GM23338 (cell line): ENCODE measurements at places on chromosomes 6 and 20. TPM values are rescaled to one million over a fixed set of nuclear protein-coding genes. Genes with fewer than 3 reads are reported as not detected.

- DNase-seq, result no peak
These were observed 258.8 kb downstream of the TPBG start for GRCh38 chr6:82622461-82622860.

DNA sequence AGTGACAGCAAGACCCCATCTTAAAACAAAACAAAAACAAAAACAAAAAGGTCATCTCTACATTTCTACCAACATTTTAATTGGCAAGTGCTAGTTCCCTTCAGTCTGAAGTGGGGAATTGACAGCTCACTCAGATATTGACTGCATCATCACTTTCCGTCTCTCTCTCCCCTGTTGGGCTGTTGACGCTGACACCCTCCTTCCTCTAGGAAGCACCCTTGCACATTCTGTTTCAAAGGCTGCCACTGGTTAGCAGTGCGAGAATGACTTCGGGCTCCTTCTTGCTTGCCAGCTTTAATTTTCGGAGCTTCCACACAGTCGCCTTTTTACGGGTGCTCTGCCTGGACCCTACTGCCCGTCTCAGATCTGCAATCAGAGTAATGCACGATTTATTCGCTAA is 96.6 kb upstream of the INSM1 start:
- DNase-seq, result peak; percentile 17

- DNase-seq, result peak; percentile 78
These were observed 980 bp downstream of the MBOAT1 start for GRCh38 chr6:20211037-20211940.

GRCh38 chr20:63342561-63343459 is 18.3 kb downstream of the CHRNA4 start:
- no peak for DNase-seq

GRCh38 chr20:22946596-22946995 is 88.5 kb upstream of the SSTR4 start:
- no peak for DNase-seq

DNA sequence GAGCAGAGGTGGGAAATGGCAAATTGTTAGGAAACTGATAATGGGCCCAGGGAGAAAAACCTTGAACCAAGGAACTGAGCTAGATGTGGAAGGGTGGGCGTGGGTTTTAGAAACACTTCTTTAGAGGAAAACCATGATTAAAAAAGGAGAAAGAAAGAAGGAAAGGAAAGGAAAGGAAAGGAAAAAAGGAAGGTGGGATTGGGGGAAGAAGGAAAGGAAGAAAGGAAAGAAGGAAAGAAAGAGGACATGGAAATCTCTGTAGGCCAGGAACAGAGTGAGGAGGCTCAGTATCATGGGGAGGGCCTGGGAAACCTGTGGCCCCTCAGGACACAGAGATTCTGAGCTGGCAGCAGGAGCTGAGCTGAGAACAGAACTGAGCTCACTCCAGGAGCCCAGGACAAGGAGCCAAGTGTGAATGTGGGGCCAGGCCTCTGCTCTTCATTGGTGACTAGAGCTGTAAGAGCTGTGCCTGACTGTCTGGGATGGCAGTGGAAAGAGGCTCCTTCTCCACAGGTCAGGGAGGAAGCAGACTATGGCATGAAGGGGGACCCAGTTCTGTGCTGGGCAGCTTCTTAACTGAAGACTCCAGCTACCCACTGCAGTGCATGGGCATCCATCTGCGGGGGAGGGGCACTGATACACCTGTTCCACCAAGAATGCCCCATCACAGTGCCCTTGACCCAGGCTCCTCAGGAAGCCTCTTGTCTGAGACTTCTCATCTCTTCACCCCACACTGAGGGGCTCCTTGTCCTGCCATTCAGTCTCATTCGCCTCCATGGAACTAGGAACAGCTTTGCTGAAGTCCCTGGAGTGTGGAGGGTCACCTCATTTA is 116.1 kb upstream of the BACH2 start:
- no peak for DNase-seq

GRCh38 chr20:57369596-57369995 is 18.5 kb downstream of the RAE1 start:
- DNase-seq, result no peak

- no peak for DNase-seq
These were observed 238.7 kb upstream of the SOX4 start for GRCh38 chr6:21354805-21355238.

DNA sequence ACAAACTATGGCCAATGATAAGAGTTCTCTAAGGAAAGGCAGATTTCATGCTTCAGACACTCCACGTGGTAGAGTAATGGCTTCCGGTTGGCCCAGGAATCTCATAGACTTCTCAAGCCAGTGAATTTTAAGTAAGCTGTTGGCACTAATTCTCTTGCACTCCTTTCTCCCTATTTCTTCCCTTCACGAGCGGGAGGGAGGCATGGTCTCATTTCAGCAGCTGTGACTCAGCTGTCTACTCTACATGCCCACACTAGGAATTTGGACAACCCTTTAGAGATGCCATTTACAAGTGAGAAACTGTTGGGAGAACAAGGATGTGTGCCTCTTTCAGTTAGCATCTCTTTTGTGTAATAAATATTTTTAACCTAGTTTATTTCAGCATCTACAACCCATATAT is 107.7 kb downstream of the PTPRK start:
- DNase-seq, result no peak

GRCh38 chr6:101818051-101818450 is 424.5 kb downstream of the GRIK2 start:
- DNase-seq, result no peak

DNA sequence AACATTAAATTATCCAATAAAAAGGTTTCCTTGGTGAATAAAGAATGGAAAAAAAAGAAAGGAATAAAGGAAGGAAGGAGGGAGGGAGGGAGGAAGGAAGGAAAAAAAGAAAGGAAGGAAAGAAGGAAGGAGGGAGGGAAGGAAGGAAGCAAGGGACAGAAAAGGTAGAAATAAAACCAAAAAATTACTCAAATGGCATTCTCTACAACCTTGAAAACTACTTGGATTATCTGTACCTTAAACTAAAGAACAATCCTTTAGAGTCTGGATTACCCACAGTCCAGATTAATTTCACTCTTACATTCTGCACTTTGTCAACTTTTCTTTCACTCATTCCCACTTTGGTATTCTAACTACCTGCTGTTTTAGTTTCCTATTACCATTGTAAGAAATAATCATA is 361.8 kb upstream of the ADGRB3 start:
- DNase-seq, result no peak

DNA sequence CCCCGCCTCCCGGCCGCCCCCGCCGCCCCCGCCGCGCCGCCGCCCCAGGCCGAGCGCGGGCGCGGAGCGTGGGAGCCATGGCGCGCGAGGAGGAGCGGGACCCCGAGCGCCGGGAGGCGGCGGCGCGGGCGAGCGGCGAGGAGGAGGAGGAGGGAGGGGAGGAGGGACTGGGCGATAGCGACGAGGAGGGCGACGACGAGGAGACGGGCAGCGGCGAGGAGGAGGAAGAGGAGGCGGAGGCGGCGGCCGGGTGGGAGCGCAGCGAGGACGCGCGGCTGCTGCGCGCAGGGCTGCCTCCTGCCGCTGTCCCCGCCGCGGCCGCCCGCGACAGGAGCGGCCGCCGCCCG is at the start of gene SLC24A3:
Gene SLC24A3 (plus strand): TSS at position 174 of the 347 bp plus-strand sequence.
- DNase-seq, result peak; percentile 64

GRCh38 chr20:38514947-38515346 is 42.3 kb downstream of the RALGAPB start:
- DNase-seq, result no peak

DNA sequence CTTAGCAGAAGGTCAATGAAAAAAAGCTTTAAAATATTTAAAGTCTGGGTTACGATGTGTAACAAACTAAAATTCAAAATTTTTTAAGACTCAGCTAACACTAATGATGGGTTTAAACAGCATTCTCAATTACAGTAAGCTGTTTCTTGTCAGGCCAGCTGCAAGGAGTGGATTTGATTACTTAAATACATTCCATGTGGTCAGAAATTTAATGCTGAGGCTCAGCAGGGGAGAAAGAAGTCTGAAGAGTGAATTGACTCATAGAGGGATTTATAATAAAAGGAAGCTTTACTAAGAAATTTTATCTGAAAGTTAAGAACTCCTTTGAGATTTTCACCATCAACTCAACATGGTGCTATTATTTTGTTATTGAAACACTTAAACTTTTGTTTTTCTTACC is 398.6 kb downstream of the KHDRBS2 start:
- peak; percentile 12 for DNase-seq

DNA sequence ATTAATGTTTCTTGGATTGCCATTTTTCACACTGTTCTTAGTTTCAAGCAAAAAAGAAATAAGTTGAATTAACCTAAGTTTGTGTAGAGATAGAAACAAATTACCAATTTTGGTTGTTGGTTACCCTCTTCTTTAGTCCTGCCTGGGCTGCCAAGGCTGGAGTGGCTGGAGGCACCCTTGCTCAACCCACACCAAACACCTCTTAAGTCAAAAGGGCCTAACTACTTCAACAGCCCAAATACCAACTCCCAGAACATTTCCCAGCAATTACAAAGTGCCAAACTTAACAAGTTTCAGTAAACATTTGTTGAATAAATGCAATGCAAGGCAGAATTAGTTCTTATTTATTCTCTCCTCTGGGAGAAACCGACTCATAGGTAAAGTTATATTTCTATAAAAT is 38.1 kb upstream of the TMEM181 start:
- no peak for DNase-seq

DNA sequence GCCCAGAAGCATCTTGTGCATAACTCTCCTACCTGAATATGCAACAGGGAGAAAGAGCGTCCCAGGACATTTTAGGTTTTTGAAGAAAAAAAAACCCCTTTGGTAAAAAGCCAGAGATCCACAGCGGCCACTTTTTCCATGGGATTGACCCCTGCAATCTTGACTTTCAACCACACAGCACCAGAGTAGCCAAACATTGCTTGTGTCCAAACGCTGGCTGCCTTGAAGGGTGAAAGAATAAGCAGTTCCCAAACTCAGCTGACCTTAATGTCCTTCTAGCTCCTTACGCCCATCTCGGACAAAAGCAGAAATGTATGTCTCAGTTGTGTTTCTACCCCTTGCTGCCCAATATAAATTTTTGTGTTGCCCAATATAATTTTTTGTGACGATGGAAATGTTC is 1.2 kb upstream of the MOG start:
- DNase-seq, result no peak

DNA sequence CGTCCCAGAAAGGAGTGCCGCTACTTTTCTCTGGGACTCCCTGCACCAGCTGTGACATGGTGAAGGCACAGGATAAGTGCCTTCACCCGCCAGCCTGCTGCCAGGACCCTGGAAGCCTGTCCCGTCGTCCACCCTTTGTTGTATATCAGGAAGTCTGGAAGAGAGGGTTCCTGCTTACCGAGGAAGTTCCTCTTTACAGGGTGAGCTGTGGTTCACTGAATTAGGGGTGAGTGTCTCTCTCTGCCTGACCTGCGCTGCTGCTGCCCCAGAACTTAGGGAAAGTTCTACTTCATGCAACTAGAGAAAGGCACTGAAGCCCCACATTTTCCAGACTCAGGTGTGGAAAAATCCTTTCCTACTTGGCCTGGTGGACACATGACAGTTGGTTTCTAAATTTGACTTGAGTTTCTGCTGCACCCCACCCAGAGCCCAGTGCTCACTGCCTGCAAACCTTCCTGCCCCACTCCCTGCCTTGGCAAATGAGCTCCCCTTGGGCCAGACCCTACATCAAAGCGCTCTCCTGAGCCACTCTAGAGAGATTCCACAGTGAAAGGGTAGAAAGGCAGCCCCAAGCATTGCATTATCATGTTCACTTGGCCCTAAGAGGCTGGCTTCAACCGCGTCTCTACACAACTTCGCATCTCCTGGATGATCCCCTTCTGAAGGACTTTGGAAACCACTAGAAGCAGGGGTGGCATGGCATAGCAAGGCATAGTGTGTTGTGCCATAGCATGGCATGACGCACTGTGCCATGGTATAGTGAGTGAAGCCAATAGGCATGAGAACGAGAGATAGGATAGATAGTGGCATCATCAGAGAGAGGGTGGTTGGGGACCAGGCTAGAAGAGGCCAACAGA is 215.8 kb upstream of the CDYL start:
- DNase-seq, result peak; percentile 9

DNA sequence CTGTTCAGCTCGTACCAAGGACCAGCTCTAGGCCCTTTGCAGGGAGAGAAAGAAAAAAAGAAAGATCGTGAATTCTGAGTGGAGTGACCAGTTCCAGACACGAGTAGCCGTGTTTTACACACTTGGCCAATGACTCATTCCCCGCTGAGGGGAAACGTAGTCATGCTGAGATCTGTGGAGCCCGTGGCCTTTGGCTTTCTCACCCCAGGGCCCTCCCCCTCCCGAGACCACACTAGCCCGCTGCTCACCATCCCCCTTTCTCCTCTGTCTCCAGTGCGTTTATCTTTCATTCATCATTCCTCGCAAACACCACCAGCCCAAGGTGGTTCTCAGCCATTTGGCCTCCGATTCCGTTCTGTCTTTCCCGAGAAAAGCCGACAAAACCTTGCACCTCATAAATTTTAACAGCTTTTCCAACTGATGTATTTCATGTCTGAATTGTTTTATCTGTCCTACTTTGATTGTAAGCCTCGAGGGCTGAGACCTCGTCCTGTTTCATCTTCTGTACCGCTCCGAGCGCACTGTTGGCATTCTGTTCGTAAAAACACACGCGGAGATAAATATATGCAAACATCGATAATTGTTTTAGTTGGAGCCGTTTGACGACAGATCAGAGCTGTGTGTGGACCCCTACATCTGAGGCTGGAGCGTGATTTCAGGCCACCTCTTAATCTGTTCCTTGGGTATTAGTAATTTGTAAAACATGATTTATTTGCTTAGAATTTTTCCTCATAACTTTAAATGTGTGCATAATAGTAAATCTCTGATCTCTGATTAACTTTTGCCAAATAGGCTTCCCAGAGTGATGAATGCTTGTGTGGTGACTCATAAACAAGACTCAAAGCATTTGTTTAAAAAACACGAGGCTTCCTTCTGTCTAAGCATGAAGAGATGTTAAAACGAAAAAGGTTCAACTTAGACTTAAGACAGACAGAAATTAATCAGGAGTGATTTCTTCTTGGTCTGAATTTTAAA is 336.6 kb downstream of the CDH4 start:
- DNase-seq, result no peak

DNA sequence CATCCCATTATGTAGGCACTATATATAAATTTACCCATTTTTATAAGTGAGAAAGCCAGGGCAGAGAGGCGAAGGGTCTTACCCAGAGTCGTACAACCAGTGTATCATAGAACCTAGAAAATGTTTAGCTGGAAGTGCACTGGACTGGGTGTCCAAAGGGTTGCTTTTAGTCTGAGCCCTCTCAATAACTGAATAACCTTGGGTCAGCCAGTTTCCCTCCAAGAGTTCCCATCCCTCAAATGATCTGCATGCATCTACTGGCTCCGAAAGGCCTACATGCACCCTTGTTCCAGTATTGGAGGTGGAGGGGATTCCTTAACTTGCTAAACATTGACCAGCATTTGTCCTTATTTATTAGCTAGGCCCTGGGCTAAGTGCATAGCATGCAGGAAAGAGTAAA is 3.8 kb downstream of the SNPH start:
- DNase-seq, result no peak

Gene PDE10A
- polyA plus RNA-seq, result 0.47 and 0.50 TPM in 2 replicates

Gene FBXO5
- polyA plus RNA-seq, result 41.3 and 51.2 TPM in 2 replicates

Gene CHRNA4
- 2.1 and 2.7 TPM in 2 replicates for polyA plus RNA-seq

Gene DEFB113
- not detected in 2 replicates for polyA plus RNA-seq

Gene CUTA
- 421 and 426 TPM in 2 replicates for polyA plus RNA-seq

Gene SLC25A27
- 6.0 and 8.5 TPM in 2 replicates for polyA plus RNA-seq

Gene SLC17A9
- 36.1 and 39.3 TPM in 2 replicates for polyA plus RNA-seq

Gene PAK5
- 0.50 and 0.57 TPM in 2 replicates for polyA plus RNA-seq

Gene TNFRSF6B
- polyA plus RNA-seq, result not detected in 2 replicates

Gene MLIP
- not detected in 2 replicates for polyA plus RNA-seq

Gene ZNF165
- 7.7 and 8.9 TPM in 2 replicates for polyA plus RNA-seq

Gene CTCFL
- 0.55 and 0.80 TPM in 2 replicates for polyA plus RNA-seq

Gene OGFRL1
- polyA plus RNA-seq, result 3.8 and 4.2 TPM in 2 replicates

Gene OR2J3
- polyA plus RNA-seq, result not detected in 2 replicates

Gene DSP
- polyA plus RNA-seq, result 14.8 and 16.8 TPM in 2 replicates
